ENCODE measurements at places on chromosomes 7 and 10.

- no peak for DNase-seq
Observed at GRCh38 chr7:90701771-90702170, 105.7 kb downstream of the CDK14 start.

GRCh38 chr7:11185179-11185815 lies 211.6 kb downstream of the PHF14 start:
- peak; percentile 33 for DNase-seq

- no peak for DNase-seq
Observed at GRCh38 chr7:106841896-106842390, 23.1 kb upstream of the PIK3CG start.

- DNase-seq: no peak
Observed at GRCh38 chr7:64429232-64429631, 115.5 kb downstream of the ZNF736 start.

DNA sequence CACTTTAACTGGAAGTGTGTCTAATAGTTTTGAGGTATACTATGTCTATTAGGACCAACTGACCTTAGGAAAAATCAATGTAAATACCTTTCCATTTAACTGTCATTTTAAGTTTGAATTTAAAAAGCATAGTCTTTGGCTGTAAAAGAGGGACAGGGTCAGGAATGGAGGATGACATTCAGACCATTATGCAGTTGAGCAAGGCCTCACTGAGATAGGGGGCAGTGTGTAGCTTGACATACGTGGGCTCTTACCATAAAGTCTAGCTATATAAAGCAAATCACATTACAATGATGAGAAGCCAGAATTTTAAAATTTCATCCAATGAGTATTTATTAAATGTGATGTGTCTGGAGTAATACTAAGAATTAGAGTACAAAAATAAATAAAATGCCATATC lies 17.9 kb downstream of the PALS2 start:
- DNase-seq: no peak

DNA sequence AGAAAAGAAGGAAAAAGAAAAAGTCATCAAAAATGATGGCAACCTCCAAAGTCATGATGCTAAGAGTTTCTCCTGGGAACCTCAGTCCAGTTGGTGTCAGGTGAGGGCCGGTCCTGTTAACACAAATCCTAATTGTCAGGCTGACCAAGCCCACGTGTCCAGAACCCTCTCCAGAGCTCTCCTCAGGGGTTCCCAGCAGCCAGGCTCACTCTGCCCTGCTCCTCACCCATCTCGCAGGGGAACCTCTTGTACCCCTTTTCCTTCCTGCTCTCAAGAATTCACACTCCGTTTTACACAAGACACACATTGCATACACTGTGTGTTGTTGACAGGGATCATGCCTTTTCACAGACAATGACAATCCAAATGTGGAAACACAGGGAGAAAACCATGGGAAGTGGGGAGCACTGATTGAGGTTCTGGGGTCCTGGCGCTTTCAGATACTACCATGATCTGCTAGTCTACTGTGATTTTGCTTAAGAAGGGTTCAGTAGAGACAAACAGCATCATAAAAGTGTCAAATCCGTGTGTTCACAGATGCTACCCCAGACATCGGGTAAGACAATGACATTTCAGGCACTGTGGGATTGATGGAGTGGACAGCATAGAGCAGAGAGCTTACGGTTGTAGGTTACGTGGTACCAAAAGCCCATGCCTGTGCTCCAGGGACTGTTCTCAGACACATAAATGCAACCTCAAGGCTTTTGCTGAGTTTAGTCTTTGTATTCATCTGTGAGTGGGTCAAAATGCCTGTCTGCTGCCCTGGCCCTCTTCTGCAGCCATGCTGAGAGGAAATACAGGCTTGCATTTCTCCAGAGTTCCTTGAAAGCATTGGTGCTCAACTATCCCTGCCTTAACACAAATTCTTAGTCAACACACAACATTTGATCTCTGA lies 16.0 kb downstream of the IL2RA start:
- DNase-seq: no peak

GRCh38 chr10:7409732-7410168 lies 1.1 kb downstream of the SFMBT2 start:
- DNase-seq: no peak

- DNase-seq: no peak
Observed at GRCh38 chr10:119201233-119201632, 6.1 kb upstream of the GRK5 start.

DNA sequence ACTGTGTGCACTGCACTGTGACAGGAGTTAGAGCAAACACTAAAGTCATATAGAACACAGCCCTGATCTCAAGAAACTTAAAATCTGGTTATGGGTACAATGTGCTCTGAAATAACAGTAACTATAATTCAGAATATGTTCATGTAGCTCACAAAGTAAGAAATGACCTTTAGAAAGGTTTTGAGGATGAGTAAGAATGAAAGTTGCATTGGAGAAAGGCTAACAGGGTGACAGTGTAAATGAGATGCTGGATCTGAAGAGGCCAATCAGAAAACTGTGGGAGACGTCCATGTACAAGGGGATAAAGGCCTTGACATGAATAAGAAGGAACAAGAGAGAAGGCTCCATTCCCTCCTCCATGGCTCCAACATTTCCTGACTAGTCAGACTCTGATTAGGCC lies 124.7 kb downstream of the GRM3 start:
- no peak for DNase-seq

DNA sequence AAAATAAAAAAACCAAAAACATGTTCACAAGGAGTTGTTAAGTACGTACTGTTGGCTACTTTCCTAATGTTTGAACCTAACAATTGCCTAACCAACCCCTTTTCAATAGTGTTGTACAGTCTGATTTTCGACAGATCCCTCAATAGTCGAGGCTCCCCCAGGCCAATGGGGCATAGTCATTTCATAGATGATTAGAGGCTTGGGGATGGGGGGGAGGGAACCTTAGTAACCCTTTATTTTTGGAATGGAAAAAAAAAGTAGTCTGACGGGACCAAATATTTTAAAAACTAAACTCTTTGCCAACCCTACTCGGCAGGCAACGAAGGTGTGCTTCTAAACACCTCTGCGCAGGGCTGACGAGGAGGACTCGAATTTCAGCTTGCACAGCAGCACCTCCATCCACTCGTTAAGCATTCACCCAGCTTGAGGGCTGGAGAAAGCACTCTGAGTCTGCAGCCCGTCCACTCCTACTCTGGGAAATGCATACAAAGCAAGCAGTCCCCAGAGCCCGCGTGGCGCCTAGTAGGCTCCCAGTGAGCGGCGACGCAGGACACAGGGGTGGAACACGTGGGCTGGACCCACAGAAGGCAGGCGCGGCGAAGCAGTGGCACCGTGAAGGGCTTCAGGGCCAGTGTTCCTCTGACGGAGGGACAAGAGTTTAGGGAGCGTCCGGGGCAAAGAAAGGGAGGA lies 899 bp downstream of the PUS7 start:
- peak; percentile 49 for DNase-seq

DNA sequence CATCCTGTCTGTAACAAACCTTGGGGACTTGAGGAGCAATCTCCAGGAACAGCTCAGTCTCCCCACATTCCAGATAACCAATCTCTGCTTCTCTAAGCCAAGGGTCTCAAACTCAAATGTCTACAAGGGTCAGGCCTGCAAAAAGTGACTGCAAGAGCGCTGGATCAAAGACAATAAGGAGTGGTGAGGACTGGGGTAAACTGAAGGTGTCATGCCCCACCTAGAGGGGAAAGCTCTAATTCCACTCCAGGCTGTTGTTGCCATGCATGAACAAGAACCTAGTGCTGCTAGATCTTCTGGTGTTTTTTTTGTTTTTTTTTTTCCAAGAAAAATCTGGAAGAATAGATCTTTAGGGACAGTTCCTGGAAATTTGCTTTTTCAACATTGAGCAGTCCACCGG lies 117.9 kb upstream of the MACROH2A2 start:
- no peak for DNase-seq

- DNase-seq: no peak
Observed at GRCh38 chr7:148883266-148884048, 634 bp downstream of the EZH2 start.

- peak; percentile 6 for DNase-seq
Observed at GRCh38 chr7:77935652-77936348, 137.2 kb downstream of the PHTF2 start.

DNA sequence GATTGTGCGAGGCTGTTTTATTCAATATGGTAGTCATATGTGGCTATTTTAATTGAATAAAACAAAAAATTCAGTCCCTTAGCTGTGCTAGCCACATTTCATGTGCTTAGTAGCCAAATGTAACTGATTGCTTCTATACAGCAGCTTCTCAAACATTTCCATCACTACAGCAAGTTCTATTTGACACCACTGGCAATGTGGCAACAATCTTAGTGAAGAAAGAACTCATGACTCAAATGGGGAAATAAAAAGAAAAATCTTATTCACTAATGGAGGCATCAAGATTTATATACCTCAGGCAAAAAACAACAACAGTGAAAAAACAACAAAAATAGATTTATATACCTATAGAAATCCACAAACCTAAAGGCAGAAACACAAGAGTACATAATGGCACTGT lies 17.9 kb downstream of the SEM1 start:
- DNase-seq: no peak

DNA sequence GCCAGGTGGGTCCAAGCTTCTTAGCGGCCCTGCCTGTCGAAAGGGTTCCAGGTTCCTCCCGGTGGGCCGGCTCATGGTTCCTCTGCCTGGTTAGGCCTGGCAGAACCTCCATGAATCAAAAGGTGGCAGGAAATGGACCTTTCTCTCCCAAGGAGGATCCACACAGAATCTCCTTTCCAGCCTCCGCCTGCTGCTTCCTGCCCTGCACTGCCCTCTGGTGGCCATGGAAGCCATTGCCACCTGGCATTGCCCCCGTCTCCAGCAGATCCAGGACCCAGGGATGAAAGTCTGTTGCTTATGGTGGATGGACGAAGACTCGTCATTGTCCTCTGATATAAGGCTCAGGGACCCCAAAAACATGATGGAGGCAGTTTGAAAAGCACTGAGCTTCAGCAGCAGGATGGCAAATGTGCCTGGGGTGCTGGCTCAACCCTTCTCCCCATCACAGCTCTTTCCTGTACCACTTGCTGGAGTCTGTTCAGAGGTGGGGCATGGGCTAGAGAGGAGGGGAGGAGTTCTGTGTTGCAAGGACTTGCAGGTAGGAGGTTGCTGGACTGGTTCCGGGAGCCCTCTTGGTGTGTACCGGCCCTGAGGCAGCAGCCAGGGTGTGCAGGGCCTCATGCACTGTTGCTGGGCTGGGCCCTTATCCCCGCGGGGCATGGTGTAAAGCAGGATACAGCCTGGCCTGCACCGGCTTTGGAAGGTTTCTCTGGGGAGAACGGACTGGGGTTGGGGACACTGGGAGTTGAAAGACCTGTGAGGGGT lies 11.3 kb upstream of the INMT start:
- peak; percentile 57 for DNase-seq

- no peak for DNase-seq
Observed at GRCh38 chr10:42950606-42951485, 126.0 kb upstream of the RET start.

DNA sequence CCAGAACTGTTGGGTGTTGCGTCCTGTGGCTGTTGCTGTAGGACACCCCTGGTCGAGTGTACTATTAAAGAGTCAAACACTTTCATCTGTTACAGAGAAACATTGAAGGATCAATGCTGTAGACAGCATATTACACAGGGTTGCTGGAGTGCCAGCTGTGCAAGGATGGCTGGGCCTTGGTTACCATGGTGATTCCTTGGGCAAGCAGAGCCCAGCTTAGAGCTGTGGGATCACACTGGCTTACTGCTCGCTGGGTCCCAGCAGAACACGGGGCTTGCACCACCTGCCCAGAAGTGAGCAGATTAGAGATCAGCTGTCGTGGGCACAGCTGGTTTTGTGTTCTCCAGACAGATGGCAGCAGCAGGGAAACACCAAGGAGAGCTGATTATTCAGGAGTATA lies 76.0 kb downstream of the GPR141 start:
- DNase-seq: no peak

DNA sequence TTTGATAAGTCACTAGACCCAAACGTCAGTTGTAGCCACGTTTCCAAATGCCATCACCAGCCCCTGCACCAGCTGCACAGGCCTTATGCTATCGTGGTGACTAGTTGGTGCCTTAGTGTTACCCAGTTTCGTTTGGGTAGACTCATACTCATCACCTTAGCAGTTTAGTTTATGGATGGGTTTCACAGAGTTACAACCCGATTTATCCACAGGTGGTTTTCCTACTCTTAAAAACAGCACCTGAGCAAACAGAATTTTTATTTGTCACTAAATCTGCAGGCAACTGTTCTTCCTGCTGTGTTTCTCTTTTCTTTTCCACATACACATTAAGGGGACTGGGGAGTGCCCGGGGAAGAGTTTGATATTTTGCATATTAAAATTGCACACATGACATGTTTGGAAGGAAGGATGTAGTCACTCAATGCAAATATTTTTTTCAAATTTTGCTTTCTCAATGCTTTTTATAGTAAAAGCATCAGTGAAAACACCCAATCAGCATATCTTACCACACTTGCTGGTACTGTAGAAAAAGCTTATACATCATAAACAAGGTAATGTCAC lies 41.6 kb downstream of the PDSS1 start:
- no peak for DNase-seq

- no peak for DNase-seq
Observed at GRCh38 chr7:82841828-82842227, 320.9 kb downstream of the PCLO start.

DNA sequence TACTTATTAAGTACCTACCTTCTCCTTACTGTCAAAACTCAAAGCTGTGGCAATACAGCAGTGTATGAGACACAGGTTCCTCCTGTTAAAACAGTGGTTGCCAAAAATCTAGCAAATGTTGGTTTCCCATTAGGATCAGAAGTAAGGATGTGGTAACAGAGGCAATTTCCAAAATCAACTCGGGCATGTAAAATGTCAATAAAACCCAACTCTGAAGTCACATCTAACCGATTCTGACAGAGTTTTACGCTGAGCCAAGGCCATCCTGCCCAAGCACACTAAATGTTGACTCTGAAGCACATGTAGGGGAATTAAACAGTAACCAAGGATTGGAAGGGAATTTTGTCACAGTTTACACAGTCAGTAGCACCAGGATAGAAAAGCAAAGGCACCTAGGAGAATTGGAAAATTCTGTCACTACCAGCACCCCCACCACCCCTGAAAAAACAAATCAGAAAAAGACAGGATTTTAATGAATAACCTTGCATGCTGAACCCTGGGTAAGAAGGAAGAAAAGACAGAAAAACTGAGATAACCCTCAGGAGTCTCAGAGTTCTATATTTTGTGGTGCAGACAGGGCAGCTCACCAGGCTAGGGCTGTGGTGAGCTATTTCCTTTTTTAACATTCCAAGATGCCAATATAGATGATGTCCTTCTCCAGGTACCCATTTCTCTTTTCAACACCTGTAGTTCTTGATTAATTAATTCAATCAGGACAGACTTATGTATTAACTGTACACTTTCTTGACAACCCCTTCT lies 119.5 kb downstream of the DOCK4 start:
- no peak for DNase-seq

- DNase-seq: no peak
Observed at GRCh38 chr10:109953766-109954165, 30.5 kb upstream of the XPNPEP1 start.

Data from AG10803 (cell line).